AG04449 (cell line): ENCODE measurements at places on chromosomes 4 and X.
A peak's percentile ranks its signal among the peaks of the same experiment; 100 is the strongest.

GRCh38 chr4:52266537-52267137 lies 215.5 kb downstream of the SPATA18 start:
- no peak for DNase-seq

DNA sequence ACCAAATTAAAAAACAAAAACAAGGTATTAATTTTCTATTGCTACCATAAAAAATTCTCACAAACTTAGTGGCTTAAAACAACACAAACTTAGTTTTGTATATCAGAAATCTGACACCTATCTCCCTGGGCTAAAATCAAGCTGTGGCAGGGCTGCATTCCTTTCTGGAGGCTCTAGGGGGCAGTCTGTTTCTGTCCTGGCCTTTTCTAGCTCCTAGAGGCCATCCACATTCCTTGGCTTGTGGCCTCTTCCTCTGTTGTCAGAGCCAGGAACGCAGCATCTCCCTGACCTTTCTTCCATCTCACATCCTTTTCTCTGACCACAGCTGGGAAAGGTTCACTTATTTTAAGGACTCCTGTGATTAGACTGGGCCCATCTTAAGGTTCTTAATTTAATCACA lies 38.9 kb upstream of the TLR2 start:
- no peak for DNase-seq

DNA sequence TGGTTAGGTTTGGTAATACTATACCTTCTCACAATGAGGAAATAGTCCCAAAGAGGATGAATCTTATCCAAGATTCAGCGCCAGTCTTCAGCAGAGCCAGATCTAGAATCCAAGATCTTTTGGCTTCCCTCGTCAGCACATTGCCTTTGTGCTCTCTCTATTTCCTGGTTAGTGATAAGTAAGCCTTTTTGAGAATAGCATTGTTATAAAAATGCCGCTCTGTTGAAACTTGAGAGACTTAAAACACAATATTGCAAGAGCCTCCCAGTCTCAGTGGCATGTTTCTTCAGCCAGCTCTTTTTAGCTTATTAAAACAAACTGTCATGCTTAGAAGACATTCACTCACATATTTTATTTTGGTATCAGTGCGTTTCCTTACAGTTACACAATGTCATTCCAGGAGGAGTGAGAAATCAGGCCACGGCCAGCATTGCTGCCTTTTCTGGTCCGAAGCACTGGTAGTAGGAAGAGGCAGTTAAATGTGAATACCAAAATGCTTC lies 141.4 kb downstream of the KLHL8 start:
- no peak for DNase-seq

GRCh38 chr4:6728320-6729029 lies 12.5 kb downstream of the BLOC1S4 start:
- DNase-seq = no peak

DNA sequence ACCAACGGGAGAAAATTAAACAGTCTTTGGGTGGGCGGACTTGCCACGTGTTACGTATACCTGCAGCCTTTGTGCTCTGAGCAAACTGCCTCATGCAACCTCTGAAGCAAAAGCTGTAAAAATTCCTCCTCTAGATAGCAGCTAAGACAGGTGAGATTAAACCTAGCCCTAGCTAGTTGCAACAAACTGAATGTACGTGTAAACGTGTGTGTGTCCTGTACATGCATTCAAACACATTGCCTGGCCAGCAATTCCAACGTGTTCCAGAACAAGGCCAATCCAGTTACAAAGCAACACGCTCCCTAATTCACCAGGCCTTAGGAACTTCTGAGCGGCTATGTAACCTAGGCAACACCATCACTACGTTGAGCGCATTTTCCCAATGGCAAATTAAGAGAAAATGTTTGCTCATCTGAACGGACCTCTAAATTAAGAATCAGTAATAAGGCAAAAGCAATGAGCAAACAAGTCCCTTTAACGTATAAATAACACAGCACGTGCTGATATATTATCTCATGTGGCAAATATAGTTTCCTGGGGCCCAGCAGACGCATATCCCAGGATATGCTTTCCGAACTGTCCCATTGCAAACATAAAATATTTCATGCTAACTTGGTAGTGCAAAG lies 792 bp downstream of the PPID start:
- no peak for DNase-seq

DNA sequence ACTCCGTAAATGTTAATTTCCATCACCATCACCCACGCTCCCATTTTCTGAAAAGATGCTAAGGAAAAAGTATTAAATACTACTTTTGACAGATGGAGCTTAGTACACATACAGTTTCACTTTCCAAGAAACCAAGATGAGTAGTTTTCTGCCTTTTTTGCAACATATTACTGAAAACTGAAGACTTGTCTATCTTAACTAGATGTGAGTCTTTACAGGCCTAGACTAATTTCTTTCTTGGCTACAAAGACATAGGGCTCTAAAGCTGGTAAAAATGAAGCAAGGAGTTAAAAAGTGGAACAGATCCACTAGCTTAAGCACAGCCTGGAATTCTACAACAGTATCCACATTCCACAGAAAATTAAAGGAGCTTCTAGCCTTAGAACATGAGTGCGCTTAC lies 68.2 kb downstream of the ATP11C start:
- no peak for DNase-seq

- DNase-seq = no peak
Measured at GRCh38 chr4:67332627-67333026, 212.7 kb downstream of the CENPC start.

- DNase-seq = peak; percentile 49
Measured at GRCh38 chr4:139208404-139208945, 31.5 kb upstream of the ELF2 start.

DNA sequence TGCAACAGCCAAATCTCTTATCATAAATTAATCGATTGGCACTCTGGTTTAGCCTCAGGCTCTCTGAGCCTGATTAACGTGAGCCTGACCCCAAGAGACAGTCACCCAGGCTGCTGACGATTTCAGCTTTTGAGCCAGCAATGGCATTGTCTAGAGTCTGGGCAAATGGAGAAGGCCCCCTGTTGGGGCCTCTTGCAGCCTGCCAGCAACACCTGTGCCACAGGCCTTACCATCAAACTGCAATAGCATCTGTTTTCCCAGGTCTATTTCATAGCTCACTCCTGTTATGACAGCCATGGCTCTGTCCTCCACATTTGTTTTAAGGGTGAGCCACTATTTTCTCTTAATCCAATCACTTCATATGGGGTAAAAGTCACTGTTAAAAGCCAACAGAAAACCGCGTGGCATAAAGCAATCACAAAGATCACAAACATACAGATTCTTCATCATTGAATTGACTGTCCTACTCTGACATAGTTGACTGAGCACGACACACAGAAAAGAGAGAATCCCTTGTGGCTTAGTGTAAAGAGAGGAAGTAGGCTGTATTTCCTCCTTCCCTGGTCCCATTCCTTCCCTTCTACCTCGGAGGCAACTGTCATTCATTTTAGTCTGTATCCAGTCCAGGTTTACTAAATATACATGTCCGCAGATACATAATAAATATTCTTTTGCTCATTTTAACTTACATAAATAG lies 47.8 kb downstream of the SLC9A7 start:
- no peak for DNase-seq

- DNase-seq = no peak
Measured at GRCh38 chr4:7647600-7648543, 213.1 kb upstream of the PSAPL1 start.

GRCh38 chr4:39597695-39598381 lies 40.8 kb downstream of the SMIM14 start:
- DNase-seq = no peak

DNA sequence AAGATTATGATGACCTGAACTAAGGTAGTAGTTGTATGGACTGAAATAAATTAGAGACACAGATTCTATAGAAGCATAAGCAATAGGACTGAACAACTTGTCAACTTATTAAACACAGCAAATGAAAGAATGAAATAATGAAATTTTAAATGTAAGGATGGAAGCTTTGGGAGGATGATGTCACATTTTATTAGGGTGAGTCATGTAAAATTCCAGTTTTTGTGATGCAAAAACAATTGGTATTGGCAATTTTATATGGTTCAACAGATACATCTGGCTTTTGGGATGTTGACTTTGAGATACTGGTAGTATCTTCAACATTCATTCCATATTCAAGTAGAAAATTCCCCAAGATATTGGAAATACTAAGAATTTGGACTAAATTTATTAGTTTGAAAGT lies 72.7 kb upstream of the IL15 start:
- no peak for DNase-seq

- DNase-seq = no peak
Measured at GRCh38 chr4:75849461-75849860, 52.8 kb downstream of the PPEF2 start.

- no peak for DNase-seq
Measured at GRCh38 chr4:120034913-120035312, 31.7 kb downstream of the MAD2L1 start.

GRCh38 chr4:106017975-106018374 lies 122.7 kb downstream of the NPNT start:
- DNase-seq = no peak

- DNase-seq = no peak
Measured at GRCh38 chrX:53476371-53476770, 42.2 kb upstream of the HSD17B10 start.

GRCh38 chr4:46211406-46211805 lies 87.6 kb upstream of the GABRG1 start:
- DNase-seq = no peak

- no peak for DNase-seq
Measured at GRCh38 chr4:67910585-67910905, 26.7 kb upstream of the TMPRSS11D start.

- DNase-seq = no peak
Measured at GRCh38 chr4:163404080-163404479, 60.4 kb downstream of the NPY5R start.

GRCh38 chrX:44036336-44036735 lies 63.1 kb upstream of the NDP start:
- peak; percentile 29 for DNase-seq

DNA sequence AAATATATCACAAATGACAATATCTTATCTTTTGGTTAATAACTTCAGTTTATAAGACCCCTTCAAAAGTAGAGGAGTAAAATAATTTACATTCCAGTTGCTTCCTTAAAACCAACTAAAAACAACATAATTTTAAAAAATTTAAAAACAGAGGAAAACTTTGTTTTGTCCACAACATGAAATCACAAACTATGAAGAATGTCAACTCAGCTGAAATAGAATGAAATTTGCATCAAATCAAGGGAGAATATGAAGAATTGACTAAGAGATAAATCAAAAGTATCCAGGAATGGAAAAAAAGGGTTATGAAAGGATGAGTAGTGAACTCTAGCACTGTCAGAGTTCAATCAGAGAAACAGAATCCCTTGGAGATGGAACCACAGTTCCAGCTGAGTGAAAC lies 2.2 kb upstream of the YY2 start:
- DNase-seq = no peak

GRCh38 chrX:136589966-136590365 lies 58.0 kb downstream of the VGLL1 start:
- DNase-seq = no peak

DNA sequence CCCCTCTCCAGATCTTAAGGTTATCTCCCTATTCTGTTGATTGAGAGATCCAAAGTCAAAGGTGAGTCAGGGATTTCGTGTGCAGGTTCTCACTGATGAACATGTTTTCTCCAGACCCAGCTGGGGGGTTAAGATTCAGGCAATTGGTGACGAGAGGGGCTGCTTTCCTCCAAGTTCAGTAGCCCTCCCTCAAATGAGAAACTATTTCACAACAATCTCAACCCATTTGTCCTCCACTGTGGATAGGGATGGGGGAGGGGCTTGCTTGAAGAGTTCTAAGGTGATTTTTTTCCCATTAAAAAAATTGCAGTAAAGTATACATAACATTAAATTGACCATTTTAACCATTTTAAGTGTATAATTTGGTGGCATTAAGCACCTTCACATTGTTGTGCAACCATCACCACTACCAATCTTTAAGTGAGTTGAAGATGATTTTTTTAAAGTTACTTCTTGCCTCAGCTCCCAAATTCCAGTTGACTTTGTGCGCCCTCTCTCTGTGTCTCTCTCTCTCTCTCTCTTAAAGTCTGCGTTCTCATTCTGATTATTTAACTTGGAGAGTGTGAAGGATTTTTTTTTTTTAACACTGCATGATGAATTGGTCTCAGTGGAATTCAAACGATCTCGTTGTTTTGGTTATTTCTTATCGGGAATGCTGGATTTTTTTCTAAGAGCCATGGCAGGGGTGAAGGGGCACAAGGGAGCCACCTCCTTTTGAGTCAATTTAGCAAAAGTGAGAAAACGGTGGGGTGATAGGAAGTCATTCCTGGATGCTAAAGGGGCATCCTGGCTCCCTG lies 175.9 kb downstream of the SHROOM3 start:
- DNase-seq = no peak

- no peak for DNase-seq
Measured at GRCh38 chrX:22392133-22392948, 119.6 kb downstream of the CBLL2 start.
